H7 (cell line): ENCODE measurements at places on chromosomes 12 and 14.

DNA sequence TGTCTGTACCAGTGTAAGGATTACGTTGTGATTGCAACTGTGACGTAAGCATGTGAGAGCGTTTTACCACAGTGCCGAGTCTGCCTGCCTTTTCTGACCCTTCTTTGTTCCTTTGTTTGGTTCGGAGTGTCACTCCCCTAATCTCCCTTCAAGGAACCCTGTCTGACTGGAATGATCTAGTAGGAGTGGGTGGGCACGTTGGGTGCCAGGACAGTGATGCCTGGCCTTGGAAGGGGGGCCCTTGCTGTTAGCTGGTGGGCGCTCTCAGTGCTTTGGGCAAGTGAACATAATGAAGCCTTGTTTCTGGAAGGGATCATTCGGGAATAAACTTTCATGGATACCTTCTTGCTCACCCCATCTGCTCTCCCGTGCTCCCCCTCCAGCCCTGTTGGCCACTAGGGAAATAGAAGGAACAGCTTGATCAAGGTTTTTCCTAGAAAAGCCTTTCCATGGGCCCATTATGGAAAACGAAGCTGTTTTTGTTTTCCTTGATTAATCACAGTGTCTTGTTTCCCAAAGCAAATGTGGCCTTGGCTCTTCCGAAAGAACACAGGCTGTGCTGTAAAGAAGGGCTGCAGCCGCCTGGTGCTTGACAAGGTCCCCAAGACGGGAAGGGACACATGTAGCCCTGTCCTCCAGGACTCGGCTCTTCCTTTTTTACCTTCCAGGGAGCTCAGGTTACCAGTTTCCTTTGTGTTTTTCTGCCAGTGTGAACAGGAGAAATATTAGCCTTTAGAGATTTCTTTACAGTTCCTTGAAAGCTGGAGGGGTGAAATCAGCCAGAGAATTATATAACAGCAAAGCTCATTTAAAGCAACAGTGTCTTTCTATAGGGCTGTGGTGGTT, 215.5 kb downstream of the CRADD start:
- DNase-seq = peak; percentile 23

DNA sequence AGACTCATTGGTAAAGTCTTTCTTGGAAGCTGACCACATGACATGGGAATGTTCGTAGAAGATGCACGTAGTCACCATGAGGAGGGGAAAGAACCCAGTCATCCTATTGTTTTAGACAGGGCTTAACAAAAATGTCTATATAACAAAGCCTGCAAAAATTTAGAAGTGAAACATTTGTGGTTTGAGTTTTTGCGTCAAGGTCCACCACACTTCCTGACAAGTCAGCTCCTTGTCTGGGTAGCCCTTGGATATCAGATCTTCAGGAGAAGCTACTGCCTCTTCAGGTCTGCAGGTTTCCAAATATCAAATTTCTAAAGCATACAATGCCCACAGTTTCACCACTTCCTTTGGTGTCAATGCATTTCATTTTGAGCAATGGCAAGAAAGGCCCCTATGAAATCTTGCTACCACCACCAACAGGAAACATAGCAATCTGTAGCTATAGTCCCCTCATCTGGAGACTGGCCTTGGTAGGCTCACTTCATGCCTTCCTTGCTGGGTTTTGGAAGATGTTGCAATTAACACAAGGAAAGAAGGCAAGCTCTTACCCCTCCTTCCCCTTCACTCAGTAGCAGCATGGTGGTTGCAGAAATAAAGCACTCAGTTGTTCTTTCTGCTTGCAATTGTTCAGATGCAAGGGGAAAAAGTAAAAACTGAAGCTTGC, 235.2 kb downstream of the PCNX1 start:
- no peak for DNase-seq

DNA sequence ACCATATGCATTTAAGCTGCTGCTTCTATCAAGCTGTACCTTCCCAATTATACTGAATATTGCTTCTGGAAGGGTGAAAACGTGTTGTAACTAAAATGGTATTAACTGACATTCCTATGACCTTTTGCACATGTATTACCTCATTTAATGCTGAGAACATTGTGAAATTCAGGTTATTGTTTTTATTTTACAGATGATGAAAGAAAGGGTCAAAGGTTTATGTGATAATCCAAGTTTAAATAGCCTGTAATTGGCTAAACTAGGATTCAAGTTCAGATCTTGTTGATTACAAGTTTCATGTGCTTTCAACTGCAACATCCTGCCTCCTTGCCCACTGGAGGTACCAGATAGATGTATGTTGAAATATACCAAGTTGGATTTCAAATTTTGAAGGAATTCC, 433.3 kb upstream of the PRICKLE1 start:
- DNase-seq = no peak

DNA sequence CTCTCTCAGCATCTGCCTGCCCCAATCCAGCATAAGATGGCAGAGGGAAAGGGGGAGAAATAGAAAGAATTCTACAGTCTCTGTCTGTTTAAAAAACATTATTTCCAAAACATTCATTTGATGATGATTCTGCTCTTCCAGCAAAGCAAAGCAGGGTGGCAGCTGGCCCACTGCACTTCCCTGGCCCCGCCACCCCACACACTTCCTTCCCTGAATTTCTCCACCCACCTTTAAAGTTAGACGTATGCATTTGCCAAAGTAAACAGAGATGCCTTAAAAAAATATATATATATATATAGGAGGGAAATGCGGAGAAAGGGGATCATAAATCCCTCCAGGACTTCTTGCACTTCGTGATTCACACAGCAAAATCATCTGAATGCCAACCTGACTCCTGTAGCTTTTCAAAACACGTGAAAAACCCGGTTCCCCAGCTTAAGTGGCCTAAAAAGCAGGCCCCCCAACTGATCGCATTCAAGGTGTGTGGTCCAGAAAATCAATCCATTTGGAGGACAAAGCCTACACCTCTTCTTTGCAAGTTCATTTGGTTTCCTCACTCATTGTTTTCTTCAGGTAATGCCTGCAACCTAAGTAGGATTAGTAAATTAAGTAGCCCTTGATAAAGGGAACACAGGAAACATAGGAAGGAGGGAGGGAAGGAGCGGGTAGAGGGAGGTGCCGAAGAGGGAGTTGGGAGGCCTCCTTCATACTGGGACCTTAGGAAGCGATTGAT, 68.8 kb downstream of the LLPH start:
- DNase-seq = peak; percentile 17
